ENCODE measurements at places on chromosomes 5 and 9. TPM values are rescaled to one million over a fixed set of nuclear protein-coding genes. Genes with fewer than 3 reads are reported as not detected.

TMEM215 gene
- not detected for total RNA-seq

COL15A1 gene
- 0.13 TPM for total RNA-seq

NUTM2F gene
- not detected for total RNA-seq

TAF11L9 gene
- total RNA-seq, result not detected

TAF1L gene
- total RNA-seq, result not detected

Measured in HT1080 (cell line).